Activated T-cell treated with anti-CD3 and anti-CD28 coated beads, Interleukin-2, amount 50 U/mL, for 1 hour (primary cell): ENCODE measurements at places on chromosomes 6 and 20.

DNA sequence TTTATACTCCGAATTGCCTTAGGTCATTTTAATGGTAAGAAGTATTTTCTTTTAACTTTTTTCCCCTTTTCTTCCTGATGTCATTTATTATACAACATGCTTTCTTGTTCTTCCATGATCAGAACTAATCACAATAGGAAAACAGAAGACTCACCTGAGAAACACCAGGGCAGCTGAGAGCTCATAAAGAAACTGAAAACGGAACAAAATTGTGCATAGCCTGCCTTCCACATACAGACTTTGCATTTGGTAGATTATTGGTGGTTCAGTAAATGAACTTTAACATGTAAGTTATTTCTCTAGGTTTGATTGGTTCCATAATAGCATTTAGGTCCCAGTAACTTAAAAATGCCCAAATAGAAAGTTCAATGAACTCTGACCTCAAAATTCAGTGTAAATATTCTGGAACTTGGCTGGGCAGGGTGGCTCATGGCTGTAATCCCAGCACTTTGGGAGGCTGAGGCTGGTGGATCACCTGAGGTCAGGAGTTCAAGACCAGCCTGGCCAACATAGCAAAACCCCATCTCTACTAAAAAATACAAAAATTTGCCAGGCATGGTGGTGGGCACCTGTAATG lies 161.1 kb upstream of the DTNBP1 start:
- DNase-seq = no peak

DNA sequence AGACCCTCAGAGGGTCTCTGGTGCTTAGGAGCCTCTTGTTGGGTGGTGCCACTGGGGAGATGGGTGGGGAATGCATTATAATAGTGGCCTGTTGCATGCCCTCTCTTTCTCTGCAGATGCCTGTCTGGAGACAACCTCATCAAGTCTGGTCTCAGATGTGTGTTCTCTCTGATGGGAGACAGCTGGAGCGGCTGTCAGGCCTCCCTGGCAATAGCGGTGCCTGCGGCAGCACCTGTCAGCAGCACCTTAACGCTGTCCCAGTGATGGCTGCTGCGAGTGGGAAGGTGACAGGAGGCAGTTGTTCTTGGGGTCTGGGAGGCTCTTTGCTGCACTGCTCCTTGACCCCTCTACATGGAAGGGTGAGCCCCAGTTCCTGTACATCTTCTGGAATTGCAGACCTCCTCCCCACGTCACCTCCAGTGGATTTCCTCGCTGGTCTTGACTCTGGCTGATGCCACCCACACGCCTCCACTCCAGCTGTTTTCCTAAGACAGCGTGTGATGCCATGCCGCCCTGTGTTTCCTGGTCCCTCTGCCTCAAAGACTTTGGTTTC lies 63.3 kb upstream of the BLCAP start:
- no peak for DNase-seq

DNA sequence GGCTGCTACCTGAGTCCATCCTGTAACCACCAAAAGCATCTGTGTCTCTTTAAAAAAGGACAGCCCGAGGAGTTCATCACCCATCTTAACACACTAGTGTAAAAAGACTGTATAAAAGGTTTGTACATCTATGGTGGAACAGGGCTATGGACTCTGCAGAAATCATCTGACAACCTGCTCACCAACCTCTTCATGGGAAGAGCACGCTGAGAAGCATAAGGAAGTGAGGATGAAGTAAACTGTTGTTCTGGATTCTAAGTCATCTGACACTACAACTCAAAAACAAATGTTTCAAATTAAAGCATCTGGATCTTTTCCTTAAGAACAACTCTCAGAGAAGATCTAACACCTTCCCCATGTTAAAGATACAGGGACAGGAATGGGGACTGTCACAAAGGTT lies 5.4 kb downstream of the IFNGR1 start:
- DNase-seq = no peak

GRCh38 chr6:17446713-17447112 lies 53.3 kb downstream of the CAP2 start:
- DNase-seq = no peak

- no peak for DNase-seq
Observed at GRCh38 chr6:119119989-119120388, 41.5 kb upstream of the FAM184A start.

- DNase-seq = peak; percentile 67
Observed at GRCh38 chr6:105994591-105995390, 91.3 kb upstream of the PRDM1 start.

DNA sequence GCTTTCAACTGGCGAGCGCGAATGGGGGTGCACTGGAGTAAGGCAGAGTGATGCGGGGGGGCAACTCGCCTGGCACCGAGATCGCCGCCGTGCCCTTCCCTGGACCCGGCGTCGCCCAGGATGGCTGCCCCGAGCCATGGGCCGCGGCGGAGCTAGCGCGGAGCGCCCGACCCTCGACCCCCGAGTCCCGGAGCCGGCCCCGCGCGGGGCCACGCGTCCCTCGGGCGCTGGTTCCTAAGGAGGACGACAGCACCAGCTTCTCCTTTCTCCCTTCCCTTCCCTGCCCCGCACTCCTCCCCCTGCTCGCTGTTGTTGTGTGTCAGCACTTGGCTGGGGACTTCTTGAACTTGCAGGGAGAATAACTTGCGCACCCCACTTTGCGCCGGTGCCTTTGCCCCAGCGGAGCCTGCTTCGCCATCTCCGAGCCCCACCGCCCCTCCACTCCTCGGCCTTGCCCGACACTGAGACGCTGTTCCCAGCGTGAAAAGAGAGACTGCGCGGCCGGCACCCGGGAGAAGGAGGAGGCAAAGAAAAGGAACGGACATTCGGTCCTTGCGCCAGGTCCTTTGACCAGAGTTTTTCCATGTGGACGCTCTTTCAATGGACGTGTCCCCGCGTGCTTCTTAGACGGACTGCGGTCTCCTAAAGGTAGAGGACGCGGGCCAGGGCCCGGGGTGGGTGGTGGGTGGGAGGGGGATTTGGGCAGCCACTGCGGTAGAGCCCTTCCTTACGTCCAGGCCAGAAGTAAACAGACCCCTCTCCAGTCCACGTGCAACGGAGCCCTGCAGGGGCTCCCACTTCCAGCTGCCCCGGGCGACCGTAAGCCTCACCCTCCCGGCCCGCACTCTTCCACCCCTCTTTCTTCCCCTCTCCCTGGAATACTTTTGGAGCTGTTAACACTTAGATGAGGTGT lies 998 bp downstream of the BMP2 start:
- no peak for DNase-seq

GRCh38 chr20:1664911-1665310 lies 7.3 kb upstream of the SIRPG start:
- DNase-seq = no peak

GRCh38 chr6:110545081-110545872 lies 68.9 kb upstream of the SLC22A16 start:
- DNase-seq = no peak

DNA sequence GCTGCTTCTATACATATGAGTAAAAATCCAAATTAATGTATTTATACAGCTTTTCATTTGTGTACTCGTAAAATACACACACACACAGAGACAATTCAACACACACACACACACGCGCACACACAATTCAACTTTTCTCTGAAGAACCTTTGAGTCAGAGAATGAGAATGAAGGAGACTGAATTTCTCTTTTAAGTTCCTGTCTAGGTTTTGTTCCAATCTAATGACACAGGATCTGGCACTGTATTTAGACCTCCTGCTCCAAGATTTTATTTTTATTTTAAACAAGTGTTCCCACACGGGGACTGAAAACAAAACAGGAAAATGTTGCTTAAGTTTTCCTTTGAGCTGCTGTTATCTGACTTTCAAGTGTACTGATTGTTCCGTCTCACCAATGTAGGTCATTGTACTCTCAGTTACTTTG lies 250.8 kb downstream of the LAMA2 start:
- no peak for DNase-seq

- DNase-seq = no peak
Observed at GRCh38 chr6:165732696-165733488, 69.9 kb upstream of the PDE10A start.

GRCh38 chr20:10328897-10329255 lies 105.1 kb downstream of the MKKS start:
- DNase-seq = no peak

DNA sequence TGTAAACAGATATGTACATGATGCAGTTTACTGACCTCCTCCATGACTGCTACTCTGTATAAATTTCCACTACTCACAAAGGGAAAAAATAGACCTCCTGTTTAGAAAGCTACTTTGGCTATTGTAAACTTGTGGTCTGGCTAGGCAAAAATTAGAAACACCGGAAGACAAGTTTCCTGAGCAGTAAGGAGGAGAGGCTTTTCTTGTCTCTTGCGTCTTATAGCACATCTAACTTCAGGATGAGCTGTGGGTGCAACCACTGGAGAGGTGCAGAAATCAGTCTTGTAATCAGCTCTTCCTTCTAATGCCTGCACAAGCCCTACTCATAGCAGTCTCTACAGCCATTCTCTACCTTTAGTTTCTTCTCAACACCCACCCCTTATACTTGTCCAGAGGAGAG lies 296.5 kb upstream of the SLC35B3 start:
- DNase-seq = no peak

DNA sequence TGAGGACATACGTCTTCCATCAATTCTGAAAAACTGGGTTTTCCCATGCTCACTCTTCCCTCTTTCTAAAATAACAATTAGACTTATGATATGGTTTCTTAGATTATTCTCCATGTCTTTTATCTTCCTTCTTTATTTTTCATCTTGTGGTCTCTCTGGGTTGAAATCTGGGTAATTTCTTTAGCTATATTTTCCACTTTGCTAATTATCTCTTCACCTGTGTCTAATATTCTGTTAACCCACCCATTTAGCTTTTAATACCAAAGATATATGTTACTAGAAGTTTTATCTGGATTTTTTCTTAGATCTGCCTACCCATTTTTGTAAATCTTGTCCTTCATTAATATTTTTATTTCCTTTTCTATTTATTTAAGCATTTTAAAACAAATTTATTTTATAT lies 121.8 kb downstream of the TENT5A start:
- DNase-seq = no peak

DNA sequence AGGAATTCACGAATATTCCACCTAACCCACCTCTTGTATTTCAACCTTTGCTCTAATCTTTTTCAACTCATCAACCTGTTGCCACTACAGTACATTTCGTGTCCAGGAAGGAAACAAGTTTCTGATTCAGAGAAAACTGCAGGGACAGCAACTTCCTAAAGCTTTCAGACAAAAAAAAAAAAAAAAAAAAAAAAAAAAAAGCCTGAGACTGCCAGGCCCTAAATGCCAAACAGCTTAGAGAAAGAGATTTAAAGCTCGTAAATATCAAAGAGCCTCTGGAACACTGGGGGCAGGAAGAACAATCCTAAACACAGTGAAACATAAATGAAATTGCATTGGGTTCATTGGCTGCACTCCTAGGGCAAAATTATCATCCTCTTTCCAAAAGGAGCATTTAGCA lies 411.2 kb upstream of the SPTLC3 start:
- DNase-seq = no peak

DNA sequence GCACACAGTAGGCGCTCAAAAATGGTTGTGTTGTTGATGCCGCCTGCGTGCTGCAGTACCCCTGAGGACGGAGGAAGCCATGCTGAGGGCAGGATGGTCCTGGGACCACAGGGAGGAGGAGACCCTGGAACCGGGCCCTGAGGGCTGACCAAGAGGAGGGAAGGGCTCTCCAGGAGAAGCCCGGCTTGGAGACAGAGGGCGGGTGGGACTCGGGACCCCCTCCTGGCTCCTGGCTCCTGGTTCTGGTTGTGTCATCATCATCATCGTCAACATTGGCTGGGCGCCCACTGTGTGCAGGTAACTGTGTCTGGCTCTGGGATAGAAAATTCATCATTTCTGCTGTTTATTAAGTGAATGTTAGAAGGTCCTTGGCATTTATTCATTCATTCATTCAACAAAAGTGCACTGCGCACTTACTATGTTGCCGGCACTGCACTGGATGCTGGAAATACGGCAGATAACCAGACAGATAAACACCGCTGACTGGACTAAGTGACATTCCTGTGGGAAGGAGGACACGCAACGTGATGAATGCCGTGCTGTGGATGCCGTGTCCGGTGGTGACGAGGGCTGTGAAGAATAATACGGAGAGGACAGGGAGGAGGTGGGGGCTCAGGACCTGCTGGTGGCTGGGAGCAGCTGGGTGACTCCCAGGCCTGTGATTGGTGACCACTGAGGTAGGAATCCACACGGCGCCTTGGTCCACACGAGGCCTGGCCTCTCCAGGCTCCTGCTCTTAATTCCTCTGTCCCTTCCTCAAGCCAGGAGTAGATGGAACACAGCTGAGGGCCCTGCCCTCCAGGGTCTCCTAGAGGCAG lies 35.3 kb downstream of the SPDEF start:
- DNase-seq = no peak

GRCh38 chr6:34145161-34146020 lies 496 bp downstream of the GRM4 start:
- peak; percentile 46 for DNase-seq

- peak; percentile 60 for DNase-seq
Observed at GRCh38 chr6:39347906-39348585, 25.5 kb upstream of the KCNK16 start.

GRCh38 chr6:109059571-109060021 lies 35.0 kb downstream of the SESN1 start:
- DNase-seq = no peak

GRCh38 chr20:43919686-43920403 lies 5.2 kb downstream of the TOX2 start:
- DNase-seq = no peak

- no peak for DNase-seq
Observed at GRCh38 chr6:113894712-113895674, 37.8 kb downstream of the MARCKS start.

DNA sequence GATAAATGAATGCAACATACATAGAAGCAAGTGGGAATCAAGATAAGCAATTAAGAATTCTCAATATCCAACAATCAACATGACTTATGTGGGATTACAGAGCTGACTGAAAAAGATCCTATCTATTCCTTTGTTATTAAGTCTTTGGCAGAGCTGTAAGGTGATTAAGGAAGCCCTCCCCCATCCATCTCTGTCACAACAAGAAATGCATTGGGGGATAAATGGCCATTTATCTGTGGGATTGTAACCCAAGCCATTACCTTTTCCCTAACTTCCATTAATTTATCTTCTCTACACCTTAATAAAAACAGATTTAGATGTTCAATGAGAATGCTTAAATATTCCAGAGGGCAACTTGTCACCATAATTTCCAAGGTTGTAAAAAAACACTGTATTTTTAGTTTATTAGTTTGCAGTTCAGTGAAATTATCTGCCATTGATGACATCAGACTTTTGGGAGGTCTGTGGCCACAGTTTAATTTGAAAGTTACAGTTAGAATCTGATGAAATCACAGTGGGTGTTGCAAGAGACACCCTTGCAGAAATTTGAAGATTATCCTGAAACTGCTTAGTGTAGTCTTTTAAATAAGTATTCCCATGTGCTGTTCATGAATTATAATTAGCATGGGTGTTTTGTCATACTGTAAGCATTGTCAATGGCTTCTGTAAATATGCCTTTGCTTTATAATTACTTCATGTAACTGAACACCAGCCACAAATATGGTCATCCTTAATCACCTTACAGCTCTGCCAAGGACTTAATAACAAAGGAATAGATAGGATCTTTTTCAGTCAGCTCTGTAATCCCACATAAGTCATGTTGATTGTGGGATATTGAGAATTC lies 49.4 kb upstream of the FYN start:
- DNase-seq = no peak

GRCh38 chr20:13017883-13018535 lies 9.2 kb downstream of the SPTLC3 start:
- DNase-seq = no peak
